A549 treated with dexamethasone at 1 μM for 4 hours (cell line): ENCODE measurements at places on chromosomes 3 and 15. TPM values are rescaled to one million over a fixed set of nuclear protein-coding genes. Genes with fewer than 3 reads are reported as not detected.

The TRAIP gene
- 7.5 to 12.4 TPM (median 11.7 TPM) in 5 replicates for total RNA-seq

The CPNE4 gene
- total RNA-seq = 4.7 to 6.7 TPM (median 5.4 TPM) in 5 replicates

The IREB2 gene
- 34.4 to 59.2 TPM (median 53.2 TPM) in 5 replicates for total RNA-seq

The CFAP161 gene
- not detected in 5 replicates for total RNA-seq

The TGM4 gene
- total RNA-seq = 0.25 to 0.39 TPM (median 0.27 TPM) in 5 replicates

The XCR1 gene
- not detected in 5 replicates for total RNA-seq

The WDR93 gene
- 0.10 to 0.27 TPM (median 0.17 TPM) in 5 replicates for total RNA-seq

The GP5 gene
- 0.02 to 0.04 TPM in 2 of 5 replicates, not detected in the others for total RNA-seq

The MEGF11 gene
- 0.08 to 0.61 TPM (median 0.47 TPM) in 5 replicates for total RNA-seq

The HHATL gene
- 0.14 TPM in 1 of 5 replicates, not detected in the others for total RNA-seq

The ZNF501 gene
- 0.02 TPM in 1 of 5 replicates, not detected in the others for total RNA-seq

The LRRN1 gene
- 0.02 TPM in 1 of 5 replicates, not detected in the others for total RNA-seq

The LINGO1 gene
- total RNA-seq = 6.1 to 13.3 TPM (median 10.2 TPM) in 5 replicates

The DLL4 gene
- 1.8 to 2.8 TPM (median 2.8 TPM) in 5 replicates for total RNA-seq

The DPPA2 gene
- 0.06 TPM in 1 of 5 replicates, not detected in the others for total RNA-seq

The PLA2G4D gene
- total RNA-seq = not detected in 5 replicates

The RPS17 gene
- 3,722 to 5,028 TPM (median 3,855 TPM) in 5 replicates for total RNA-seq

The SI gene
- not detected in 5 replicates for total RNA-seq

The LNP1 gene
- 0.65 to 1.0 TPM (median 0.88 TPM) in 5 replicates for total RNA-seq

The FBXW12 gene
- total RNA-seq = not detected in 5 replicates

The GOLGA8T gene
- 1.1 to 1.9 TPM (median 1.6 TPM) in 5 replicates for total RNA-seq

The SLC22A13 gene
- 0.07 to 0.09 TPM (median 0.08 TPM) in 4 of 5 replicates, not detected in the other for total RNA-seq

The CHRM5 gene
- total RNA-seq = 0.04 TPM in 1 of 5 replicates, not detected in the others

The PML gene
- total RNA-seq = 10.9 to 17.1 TPM (median 14.7 TPM) in 5 replicates

The ANKRD63 gene
- 0.20 to 0.49 TPM (median 0.26 TPM) in 5 replicates for total RNA-seq

The SKOR1 gene
- total RNA-seq = 0.05 to 0.08 TPM (median 0.06 TPM) in 4 of 5 replicates, not detected in the other

The ADPRH gene
- 3.1 to 3.6 TPM (median 3.2 TPM) in 5 replicates for total RNA-seq

The LRRC3B gene
- not detected in 5 replicates for total RNA-seq

The SAMD7 gene
- not detected in 5 replicates for total RNA-seq

The DUSP7 gene
- total RNA-seq = 18.8 to 25.6 TPM (median 23.9 TPM) in 5 replicates

The MOBP gene
- total RNA-seq = 0.03 to 0.15 TPM (median 0.08 TPM) in 5 replicates

The PTX3 gene
- total RNA-seq = 0.91 to 1.2 TPM (median 1.0 TPM) in 5 replicates

The ACSBG1 gene
- 0.06 to 0.81 TPM (median 0.30 TPM) in 5 replicates for total RNA-seq

The GHSR gene
- not detected in 5 replicates for total RNA-seq

The HIGD2B gene
- 0.10 TPM in 1 of 5 replicates, not detected in the others for total RNA-seq

The IGDCC3 gene
- 0.06 to 0.22 TPM (median 0.19 TPM) in 5 replicates for total RNA-seq

The FANCD2OS gene
- total RNA-seq = not detected in 5 replicates

The ZNF80 gene
- total RNA-seq = 0.04 TPM in 1 of 5 replicates, not detected in the others

The GOLGA8G gene
- not detected in 5 replicates for total RNA-seq
